ENCODE measurements at places on chromosomes 7 and 10.

DNA sequence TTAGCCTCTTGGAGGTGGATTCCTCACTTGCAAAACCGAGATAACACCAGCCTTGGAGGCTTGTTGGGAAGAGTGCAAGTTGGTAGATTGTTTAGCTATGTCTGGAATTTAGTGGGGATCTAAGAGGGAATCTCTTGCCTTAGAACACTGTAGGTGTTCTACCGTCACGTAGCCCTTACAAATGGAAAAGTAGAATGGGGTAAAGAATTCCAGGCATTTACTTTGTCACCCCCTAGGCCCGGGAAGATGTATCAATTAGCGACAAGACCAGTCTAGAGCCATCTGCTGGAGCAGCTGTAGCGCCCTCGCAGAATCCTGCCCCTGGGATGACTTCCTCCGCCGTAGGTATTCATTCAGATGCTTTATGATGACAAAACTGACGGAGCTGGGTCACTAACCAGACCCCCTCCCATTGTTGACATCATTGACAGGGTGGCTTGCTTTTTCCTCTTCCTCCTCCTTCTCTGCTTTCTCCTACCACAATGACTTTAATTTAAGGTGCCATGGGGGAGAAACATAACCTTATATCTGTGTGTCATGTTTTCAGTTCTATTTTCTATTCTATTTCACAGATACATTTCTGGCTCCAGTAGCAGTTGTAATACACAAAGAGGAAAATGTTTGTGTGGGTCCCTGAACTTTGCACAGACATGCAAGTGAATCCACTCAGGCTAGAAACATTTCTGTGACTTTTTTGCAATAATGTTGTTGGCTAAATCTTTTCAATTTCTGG is 262.6 kb upstream of the LYZL1 start:
- no peak for DNase-seq

DNA sequence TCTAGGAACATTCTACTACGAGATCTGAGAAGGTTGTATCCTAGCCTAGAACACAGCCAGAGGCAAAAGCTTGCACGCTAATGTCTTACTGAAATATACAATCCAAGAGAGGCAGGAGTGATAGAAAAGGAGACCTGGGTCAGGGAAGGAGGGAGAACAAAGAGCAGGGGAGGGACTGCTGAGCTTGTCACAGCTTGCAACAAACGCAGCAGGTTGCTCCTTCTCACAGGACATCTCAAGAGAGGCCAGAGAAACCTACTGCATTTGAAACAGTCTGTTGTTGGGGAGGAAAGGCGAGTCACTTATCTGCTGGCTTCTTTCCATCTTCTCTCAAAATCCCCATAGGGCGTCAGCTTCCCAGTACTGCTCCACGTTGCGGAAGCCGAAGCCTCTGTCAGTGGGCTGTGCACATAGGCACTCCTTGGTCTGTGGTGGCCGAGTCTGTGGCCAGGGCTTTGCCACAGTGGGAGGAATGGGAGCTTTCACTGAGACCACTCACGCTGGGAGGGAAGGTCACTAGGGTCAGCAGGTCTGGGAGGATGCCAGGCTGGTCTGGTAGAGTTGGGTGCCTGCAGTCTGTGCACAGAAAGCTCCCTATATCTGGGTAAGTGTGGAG is 25.8 kb upstream of the GPNMB start:
- no peak for DNase-seq

DNA sequence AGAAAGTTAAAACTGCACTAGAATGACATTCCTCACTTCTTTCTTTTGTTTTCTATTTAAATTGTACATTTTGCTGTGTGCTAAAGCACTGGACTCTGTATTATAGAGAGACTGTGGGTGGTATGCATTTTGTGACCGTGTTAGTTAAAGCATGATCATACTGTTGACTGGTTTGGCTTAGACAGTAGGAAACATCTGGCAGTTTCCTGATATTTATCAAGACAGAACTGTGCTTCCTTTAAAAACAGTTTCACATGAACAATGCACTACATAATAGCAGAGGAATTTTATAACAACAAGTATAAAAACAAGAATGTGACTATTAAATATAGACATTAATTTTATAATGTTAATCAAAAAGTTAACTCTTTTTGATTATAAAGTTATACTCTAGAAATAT is 23.1 kb downstream of the GNG11 start:
- DNase-seq: no peak

- DNase-seq: no peak
These were observed 42.3 kb downstream of the JMJD1C start for GRCh38 chr10:63423494-63423893.

GRCh38 chr10:104589871-104590270 is 51.2 kb upstream of the SORCS3 start:
- no peak for DNase-seq

- DNase-seq: peak; percentile 12
These were observed 196.8 kb downstream of the RNLS start for GRCh38 chr10:88386204-88386788.

All from GM13976 (cell line).